NCI-H2171 (cell line): ENCODE measurements at places on chromosomes 1 and 21.

DNA sequence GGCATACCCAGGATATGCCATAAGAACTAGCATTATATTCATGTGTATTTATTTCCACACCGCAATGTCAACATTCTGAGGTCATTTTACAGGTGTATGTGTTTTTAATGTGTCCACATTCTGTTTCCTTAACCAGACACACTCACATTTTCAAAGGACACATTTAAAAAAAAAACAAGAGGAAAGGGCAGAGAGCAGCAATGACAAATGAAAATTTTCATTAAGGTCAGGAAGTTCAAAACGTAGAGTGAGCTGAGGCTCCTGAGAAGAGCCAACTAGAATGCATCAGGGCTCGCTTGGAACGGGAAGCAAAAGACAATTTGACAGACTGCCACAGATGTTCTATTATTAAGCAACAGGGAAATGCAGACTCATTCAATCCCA, 4.8 kb upstream of the GNPAT start:
- DNase-seq, result no peak

- no peak for DNase-seq
Observed at GRCh38 chr21:34203851-34204420, 130.6 kb downstream of the MRPS6 start.

DNA sequence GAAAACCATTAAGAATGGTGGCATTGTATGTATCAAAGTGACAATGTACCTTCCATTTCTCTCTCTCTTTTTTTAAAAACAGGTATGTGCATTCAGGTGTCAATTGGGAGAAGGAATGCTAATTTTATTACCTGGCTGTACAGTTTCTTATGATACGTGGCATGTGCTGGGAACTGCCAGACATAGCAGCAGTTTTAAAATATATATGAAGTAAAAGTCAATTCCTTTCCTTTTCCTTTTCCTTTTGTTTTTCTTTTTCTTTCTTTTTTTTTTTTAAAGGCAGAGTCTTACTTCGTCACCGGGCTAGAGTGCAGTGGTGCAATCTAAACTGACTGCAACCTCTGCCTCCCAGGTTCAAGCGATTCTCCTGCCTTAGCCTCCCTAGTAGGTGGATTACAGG, 37.0 kb downstream of the SPEN start:
- DNase-seq, result no peak

DNA sequence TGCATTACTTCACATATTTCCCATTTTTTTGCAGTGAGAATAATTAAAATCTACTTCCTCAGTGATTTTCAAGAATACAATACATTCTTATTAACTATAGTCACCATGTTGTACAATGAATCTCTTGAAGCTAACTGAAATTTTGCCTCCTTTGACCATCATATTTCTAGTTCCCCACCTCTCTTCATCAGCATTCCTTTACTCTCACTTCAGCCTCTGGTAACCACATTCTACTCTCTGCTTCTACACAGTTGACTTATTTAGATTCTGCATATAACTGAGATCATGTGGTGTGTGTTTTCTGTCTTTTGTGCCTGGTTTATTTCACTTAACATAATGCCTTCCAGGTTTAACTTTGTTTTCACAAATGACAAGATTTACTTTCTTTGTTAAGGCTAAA, 304.4 kb upstream of the LYPLAL1 start:
- DNase-seq, result no peak

GRCh38 chr1:108878678-108879077, 1.9 kb downstream of the GPSM2 start:
- DNase-seq, result no peak

- DNase-seq, result peak; percentile 50
Observed at GRCh38 chr21:32411350-32412161, 950 bp upstream of the EVA1C start.

DNA sequence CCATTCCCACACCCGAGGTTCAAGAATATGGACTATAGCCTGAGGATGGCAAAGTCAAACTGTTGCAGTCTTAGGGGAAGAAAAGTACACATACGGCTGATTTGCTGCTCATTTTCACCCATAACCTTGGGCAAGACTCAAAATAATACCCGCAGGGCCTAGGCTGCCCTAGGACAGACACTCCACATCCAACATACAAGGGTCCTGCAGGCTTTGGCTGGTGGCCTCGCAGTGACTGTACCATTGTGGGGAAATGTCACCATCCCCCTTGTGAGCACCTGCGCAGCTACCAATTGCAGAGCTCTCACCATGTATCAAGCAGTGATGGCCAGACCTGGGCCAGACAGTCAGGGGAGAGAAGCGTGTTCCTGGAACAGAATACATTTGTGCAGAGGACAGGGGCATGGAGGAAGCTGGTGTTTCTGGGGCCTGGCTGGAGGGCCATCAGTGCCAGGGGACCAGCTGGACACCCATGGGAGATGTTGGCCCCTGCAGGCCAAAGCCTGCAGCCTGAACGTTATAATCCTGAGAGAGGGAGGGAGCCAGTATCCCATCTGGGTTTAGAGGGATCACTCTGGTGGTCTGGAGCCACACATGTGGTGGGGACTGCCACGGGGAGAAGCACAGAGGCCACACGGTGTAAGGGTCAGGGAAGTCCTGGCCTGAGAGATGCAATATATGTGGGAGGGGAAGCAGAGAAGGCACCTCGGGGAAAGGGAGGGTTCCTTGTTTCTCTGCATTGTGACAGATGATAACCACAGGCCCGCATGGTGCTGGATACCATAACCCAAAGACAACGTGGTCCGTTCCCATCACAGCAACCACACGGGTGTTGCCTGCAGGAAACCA, 101.2 kb downstream of the GLIS1 start:
- no peak for DNase-seq

DNA sequence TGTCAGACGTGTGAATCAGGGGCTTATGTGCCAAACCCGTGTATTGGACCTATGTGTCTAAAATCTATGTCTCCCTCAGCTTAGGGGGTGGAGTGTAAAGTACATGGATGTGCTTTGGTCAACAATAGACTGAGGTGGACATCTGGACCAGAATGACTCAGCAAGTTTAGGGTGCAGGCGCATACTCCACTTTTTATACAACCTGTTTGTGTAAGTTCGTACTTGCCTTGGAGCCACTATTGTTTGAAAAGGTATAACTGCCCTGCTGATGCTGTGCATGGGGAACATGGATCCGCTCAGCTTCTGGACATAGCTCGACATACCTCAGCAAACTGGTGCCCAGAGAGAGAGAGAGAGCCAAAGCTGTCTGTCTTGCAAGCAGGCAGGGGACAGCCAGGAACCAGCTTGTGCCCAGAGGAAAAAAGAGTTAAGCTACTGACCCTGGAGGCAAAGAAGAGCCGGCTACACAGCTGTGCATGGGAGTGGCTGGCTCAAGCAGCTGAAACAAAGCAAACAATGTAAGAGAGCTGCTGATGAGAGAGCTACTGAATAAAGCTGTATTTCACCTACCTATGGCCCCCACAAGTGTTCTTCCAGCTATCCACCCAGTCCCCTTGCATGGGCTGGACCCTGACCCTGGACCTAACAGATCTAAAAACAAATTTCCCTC, 41.2 kb downstream of the GJA5 start:
- DNase-seq, result no peak

DNA sequence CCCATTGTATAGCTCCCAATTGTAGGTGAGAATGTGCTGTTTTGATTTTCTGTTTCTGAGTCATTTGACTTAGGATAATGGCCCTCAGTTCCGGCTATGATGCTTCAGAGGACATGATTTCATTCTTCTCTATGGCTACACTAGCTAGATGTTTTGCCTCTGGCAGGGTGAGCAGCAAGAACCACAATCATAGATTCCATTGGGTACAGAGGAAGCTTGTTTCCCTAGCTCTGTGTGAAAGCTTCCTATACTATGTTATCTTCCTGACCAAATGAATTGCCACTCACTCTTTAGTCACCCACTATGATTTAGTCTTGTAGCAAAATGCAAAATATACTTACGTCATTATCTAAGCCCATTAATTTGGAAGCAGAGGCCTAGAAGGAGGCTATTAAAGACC, 616.3 kb downstream of the PLA2G4A start:
- DNase-seq, result no peak

- no peak for DNase-seq
Observed at GRCh38 chr1:67175530-67176087, 9.4 kb downstream of the IL23R start.

DNA sequence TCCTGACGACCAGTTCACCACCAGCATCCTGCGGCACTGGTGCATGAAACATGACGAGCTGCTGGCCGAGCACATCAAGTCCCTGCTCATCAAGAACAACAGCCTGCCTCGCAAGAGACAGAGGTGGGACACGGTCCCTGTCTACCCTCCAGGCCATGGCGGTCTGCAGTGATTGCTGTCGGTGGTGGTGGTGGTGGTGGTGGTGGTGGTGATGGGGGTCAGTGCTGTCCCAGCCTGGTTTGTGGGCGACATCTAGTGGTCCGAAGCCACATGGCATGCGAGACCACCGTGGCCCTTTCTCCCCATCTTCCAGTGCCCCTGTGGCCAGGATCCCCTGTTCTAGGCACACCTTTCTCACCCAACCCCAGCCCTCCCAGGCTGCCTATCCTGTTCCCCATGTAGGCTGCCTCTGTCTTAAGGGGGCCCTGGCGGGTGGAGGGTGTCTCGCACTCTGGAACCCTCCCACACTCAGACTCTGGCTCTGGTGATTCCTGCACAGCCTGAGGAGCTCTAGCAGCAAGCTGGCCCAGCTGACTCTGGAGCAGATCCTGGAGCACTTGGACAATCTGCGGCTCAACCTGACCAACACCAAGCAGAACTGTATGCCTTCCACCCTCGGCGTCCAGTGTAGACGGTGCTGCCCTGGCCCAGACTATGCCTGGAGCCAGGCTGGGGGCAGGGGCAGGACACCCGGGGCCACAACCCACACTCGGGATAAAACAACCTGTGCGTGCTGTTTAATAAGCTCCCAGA, 3.2 kb upstream of the SLC27A3 start:
- DNase-seq, result no peak

DNA sequence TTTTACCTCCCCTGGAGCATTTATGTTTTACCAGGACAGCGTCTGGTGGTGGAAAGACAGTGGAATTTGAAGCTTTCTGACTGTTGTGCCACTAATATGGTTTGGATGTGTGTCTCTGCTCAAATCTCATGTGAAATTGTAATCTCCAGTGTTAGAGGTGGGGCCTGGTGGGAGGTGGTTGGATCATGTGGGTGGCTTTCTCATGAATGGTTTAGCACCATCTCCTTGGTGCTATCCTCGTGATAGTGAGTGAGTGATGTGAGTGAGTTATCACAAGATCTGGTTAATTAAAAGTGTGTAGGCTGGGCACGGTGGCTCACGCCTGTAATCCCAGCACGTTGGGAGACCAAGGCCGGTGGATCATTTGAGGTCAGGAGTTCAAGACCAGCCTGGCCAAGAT, 23.7 kb downstream of the PHLDA3 start:
- DNase-seq, result no peak

DNA sequence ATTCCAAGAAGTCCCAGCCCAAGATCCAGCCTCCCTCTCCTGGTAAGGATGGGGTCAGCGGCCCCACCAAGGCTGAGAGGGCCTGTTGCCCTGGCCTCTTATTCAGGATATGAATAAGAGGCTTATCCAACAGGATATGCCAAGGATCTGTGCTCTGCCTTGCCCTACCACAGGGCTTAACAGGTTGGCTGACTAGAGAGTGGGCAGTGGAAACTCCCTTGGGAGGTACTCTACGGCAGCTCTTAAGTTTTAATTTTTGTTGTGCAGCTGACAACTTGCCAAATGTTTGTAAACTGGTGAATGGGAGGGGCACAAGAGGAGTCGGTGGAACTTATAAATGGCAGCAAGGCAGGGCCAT, 16.5 kb upstream of the PIGV start:
- DNase-seq, result no peak

GRCh38 chr1:42420911-42421585, 34.8 kb downstream of the ZMYND12 start:
- DNase-seq, result peak; percentile 94

DNA sequence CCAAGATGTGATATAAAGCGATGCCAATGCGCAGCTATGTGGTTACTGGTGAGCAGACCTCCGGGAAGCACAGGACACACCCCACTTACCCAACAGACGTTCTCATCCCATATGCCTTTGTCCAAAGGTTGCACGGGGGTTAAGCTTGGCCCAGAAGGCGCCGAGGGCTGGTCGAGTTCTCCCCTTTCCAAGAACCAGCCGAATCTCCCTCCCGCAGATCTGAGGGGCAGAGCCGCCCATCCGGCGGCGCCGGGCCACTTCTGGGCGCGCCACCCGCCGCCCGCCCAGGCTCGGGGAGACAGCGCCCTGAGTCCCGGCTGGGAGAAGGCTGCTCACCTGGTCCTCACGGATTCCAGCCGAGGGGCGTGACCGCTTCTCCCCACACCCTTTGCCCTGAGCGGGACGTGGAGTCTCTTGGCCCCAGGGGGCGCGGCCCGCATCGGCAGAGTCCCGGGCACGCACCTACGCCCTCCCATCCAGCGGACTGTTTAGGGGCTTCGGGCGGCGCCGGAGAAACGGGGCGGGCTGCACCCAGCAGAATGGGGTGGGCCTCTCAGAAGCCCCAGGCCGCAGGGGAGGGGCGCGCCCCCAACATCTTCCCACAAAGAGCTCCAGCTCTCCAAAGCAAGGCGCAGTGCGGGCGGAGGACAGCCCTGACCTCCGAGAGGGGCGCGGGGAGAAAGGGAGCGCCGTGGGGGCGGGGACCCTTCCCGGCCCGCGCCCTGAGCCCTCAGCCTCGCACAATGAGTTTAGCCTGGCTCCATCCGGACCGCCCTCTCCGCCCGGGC, 615 bp downstream of the GPR161 start:
- peak; percentile 23 for DNase-seq

GRCh38 chr1:225362805-225363204, 65.0 kb downstream of the LBR start:
- no peak for DNase-seq

- no peak for DNase-seq
Observed at GRCh38 chr1:230992100-230992774, 13.3 kb downstream of the ARV1 start.

- DNase-seq, result no peak
Observed at GRCh38 chr1:30242722-30243457, 480.5 kb downstream of the MATN1 start.

DNA sequence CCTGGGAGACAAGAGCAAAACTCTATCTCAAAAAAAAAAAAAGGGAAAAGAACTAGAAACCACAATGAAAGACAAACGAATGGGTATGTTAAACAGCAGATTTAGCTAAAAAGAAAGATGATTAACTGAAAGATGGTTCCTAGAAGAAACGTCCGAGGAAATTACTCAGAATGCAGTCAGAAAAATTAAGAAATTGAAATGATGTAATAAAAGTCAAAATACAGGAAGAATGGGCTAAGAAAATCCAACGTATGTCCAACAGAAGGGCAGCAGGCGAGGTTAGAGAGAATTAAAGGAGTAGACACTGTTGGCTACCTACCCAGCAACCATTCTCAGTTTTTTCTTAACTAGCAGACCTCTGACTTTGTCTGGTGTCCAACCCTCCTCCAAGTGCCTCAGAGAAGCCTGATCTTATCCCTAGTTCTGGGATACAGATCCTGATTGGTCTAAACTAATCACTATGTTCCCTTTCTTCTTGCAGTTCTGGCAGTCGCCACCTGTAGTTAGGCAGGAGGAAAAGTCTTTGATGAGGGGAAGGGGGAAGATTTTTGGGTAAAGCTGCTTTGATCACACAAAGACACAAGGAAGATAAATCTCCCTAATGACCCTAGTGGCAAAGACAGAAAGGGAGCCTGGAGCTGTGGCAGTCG, 25.7 kb downstream of the GPR161 start:
- no peak for DNase-seq
